NCI-H774 (cell line): ENCODE measurements at places on chromosomes 6 and 20.

- no peak for DNase-seq
Measured at GRCh38 chr20:35065181-35065580, 27.4 kb downstream of the TRPC4AP start.

GRCh38 chr20:50574108-50574507, 63.9 kb downstream of the PTPN1 start:
- DNase-seq = no peak

DNA sequence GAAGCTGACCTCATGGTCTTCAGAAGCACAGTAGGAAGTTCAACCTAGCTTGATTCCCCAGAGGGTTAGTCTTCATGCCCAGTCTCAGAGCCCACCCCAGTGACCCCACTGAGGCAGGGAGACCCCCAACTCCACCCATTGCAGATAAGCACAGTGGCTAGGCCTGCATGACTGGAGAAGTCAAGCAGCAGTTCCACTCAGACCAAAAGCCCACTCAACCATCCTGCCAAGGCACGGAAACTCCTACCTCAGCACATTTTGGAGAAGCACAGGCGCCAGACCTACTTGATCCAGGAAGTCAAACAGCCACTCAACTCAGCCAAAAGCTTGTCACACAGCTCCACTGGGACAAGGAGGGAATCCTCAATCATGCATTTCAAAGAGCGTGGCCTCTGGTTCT, 78.4 kb upstream of the HTR1E start:
- no peak for DNase-seq

GRCh38 chr6:83590416-83590815, 78.1 kb downstream of the PRSS35 start:
- DNase-seq = no peak

- DNase-seq = no peak
Measured at GRCh38 chr20:4083098-4083865, 67.9 kb upstream of the RNF24 start.

- no peak for DNase-seq
Measured at GRCh38 chr6:19723545-19723944, 113.6 kb upstream of the ID4 start.

GRCh38 chr20:51938559-51939258, 136.4 kb upstream of the SALL4 start:
- no peak for DNase-seq

- DNase-seq = no peak
Measured at GRCh38 chr20:10125757-10126156, 91.0 kb downstream of the ANKEF1 start.

- no peak for DNase-seq
Measured at GRCh38 chr6:129267028-129267427, 384.1 kb downstream of the LAMA2 start.

GRCh38 chr20:63568986-63569949, 4.8 kb downstream of the HELZ2 start:
- DNase-seq = no peak

- peak; percentile 64 for DNase-seq
Measured at GRCh38 chr6:158752613-158753012, 66.6 kb downstream of the EZR start.

DNA sequence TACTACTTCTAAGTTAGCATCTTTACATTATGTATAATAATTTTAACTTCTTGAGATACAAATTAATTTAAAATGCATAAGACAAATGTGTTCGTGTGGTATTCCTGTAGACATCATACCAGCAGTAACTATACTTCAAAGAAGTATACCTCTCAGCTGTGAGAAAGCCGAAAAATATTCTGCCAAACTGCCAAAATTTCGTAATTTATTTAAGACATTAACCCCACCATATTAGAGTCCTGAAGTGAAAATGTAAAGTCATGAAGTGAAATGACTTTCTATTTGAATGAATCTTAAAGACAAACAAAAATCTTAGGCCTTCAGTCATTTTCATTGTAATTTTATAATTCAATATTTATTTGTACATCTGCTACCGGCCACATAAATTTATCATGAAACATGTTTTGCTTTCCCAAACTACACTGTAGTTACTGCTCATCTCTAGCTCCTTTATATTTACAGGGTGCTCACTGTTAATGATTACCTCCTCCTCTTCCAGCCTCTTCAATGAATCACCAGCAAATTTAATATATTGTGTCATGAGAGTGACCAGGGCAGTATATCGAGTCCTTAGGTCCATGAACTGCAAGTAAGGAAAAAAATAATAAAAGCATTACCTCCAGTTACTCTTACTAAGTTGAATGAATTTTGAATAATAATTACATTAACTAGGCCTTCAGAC, 18.5 kb downstream of the DST start:
- no peak for DNase-seq

- no peak for DNase-seq
Measured at GRCh38 chr6:104728448-104728847, 131.3 kb downstream of the HACE1 start.

DNA sequence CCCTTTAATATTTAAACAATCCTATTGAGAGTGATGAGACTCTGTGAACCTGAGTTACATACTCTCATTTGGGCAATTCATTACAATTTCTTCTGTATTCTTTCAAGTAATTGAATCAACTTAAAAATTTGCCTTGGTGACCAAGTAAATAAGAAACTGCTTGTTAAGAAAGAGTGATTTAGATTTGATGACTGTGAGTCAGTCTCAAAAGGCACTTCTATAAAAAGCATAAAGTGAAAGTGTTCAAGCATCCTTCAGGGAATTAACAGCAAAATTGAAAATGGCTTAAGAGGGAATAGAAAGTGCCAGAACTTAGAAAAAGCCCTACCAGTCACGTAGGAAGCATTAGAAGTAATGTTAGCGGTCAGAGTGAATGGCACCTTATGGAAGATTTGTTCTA, 654.7 kb downstream of the EPM2A start:
- no peak for DNase-seq
